ENCODE measurements at places on chromosomes 4 and X.
A peak's percentile ranks its signal among the peaks of the same experiment; 100 is the strongest.

- no peak for ATAC-seq
Observed at GRCh38 chrX:45508454-45508853, 307.8 kb upstream of the DIPK2B start.

GRCh38 chr4:86141161-86141560 lies 218.7 kb downstream of the MAPK10 start:
- ATAC-seq, result no peak

GRCh38 chr4:141435446-141436225 lies 200.7 kb upstream of the IL15 start:
- no peak for ATAC-seq

DNA sequence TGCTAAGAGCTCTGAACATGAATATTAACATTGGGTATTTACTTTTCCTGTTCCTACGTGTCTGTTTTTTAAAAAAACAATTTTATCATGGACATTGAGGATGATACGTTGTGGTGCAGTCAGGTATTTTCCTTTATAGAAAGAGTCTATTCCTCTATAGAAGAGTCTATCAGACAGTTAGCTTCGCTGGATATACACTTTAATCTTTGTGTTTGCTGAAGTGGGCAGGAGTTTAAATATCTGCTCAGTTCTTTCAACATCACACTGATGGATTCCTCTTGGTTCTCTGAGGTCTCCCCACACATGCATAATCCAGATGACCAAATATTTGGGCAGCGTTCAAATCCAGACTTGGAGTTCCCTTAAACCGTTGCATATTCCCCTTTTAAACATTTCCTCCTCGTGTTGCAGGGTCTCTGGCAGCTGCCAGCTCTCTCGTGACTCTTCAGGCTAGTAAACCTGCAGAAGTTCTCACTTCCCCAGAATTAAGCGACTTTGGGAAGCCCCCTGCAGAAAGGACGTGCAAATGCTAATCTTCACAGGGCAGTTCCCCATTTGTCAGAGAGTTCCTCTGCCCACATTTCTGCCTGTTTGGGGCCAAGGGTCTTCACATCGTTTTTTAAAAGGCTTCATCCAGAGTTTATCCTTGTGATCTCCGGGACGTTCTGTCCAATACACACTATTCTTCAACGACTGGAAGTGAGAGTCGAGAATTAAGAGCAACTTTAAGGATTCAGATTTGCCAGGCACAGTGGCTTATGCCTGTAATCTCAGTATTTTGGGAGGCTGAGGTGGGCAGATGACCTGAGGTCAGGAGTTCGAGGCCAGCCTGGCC lies 20.5 kb upstream of the DHRSX start:
- ATAC-seq, result no peak

- ATAC-seq, result no peak
Observed at GRCh38 chr4:42881253-42881652, 11.3 kb upstream of the GRXCR1 start.

DNA sequence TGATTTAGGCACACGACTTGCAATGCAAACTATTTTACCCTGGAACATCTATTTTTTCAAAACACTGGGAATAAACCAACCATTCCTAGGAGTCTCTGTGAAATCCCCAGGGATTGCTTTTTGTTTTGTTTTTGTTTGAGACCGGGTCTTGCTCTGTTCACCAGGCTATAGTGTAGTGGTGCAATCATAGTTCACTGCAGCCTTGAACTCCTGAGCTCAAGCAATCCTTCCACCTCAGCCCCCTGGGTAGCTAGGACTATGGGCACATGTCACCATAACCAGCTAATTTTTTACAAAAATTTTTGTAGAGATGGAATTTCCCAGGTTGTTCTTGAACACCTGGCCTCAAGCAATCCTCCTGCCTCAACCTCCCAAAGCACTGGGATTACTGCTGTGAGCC lies 37.8 kb downstream of the PPM1K start:
- ATAC-seq, result no peak

GRCh38 chr4:124144238-124144654 lies 568.3 kb downstream of the ANKRD50 start:
- no peak for ATAC-seq

GRCh38 chr4:56908206-56909085 lies 746 bp downstream of the REST start:
- ATAC-seq, result peak; percentile 71

DNA sequence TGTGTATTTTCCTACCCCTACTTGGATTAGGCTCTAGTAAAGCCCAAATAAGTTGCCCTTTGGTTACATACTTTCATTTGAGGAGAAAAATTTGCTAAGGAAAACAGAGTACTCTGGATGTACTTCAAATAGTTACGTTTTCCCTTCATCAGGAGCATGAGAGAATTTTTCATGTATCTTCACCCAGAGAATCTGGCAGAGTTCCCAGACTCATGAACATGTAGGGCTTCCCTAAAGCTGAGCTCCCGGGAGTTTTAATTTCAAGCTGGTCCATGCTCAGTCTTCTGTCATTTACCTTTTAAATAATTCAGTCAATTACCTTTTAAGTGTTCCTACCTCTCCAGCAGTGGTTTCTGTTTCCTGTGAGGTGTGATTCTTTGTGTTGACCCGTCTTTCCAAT lies 367.5 kb upstream of the GRID2 start:
- ATAC-seq, result no peak

- no peak for ATAC-seq
Observed at GRCh38 chr4:71833232-71833900, 49.5 kb upstream of the GC start.

DNA sequence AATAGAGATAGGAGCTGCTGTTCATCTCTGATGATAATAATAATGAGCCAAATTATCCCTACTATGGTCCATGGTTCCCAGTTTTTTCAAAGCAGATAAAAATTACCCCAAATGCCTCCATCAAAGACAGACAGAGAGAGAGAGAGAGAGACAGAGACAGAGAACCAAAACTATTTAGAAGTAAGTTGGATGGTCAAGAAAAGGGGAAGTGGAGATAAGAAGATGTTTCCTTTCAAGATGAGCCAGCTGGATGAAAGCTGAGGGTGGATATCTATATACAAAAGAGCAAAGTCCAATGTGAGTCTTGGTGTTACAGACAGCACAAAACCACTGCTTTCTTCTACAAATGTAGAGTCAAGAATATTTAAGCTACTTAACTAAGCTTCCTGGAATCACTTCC lies 173.9 kb downstream of the GRIA3 start:
- ATAC-seq, result no peak

DNA sequence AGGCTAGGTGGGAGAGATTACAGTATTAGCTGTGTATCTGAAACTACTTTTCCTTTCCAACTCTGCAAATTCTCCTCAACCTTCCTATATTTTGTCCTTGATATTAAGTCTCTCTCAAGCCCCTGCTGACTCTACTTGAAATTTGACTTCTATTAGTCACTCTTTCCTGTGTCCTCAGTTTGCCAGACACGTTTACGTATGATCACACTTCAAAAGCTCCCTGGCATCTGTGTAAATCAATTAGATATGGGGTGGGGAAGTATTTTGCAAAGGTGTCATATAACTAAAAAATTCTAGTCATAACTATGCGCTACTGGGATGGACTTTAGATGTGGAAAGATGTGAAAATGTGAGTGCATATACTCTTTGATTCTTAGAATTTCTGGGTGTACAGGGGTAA lies 67.4 kb upstream of the ARHGAP24 start:
- ATAC-seq, result no peak

DNA sequence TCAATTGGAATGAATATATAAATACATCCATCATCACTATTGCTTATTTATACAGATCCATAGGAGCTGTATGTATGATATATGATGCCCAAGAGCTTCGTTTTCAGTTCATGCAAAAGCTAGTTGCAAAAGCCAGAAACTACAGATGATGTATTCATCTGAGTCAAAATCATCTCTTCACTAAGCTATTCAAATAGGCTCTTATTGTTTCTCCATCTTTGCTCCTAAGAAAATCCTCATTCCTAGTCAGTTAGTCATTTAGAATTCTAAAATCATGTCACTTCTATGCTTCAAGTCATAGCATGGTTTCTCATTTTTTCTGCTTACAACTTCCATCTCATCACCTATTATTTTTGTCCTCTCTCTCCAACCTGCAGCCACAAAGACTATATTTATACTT lies 300.1 kb upstream of the TRAM1L1 start:
- ATAC-seq, result no peak

- ATAC-seq, result no peak
Observed at GRCh38 chr4:147110473-147111367, 165.1 kb upstream of the TTC29 start.

GRCh38 chrX:44244008-44244407 lies 99.5 kb downstream of the EFHC2 start:
- ATAC-seq, result no peak

DNA sequence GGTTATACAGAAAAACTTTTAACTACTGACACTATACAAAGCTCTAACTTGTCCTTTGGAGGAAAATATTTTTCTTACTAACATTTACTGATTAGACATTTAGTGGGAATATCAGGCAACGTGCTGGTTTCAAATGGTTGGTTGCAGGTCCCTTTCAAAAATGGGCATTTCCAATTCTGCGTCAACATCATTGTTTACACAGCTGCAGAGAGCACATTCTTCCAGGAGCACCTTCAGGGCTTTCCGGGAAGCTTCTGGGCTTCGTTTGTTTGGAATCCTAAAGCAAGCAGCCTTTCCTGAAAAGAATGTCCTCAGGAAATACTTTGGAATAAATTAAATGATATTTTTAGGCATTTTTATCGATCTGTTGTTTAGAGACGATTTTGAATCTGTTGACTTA lies 289.7 kb downstream of the TRIML1 start:
- no peak for ATAC-seq

- no peak for ATAC-seq
Observed at GRCh38 chrX:64190136-64190740, 15.3 kb downstream of the AMER1 start.

DNA sequence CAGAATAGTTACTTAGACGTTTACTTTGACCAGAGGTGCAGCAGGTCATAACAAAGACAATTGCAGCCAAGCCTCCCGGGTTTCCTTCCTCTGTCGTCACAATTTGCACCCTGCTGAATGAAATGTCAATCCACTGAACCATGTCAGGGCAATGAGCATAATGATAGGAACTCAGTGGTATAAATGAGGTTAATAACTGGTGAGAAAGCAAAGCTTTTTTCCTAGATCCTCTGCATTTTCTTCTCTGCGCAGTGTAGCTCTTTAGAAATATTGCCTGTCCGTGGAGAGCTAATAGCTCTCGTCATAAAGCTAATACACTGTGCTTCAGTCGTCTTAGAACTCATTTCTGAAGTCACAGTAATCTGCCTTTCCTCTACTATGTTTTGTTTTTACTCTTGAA lies 1960.1 kb upstream of the ADGRL3 start:
- no peak for ATAC-seq

GRCh38 chr4:2388429-2389182 lies 29.8 kb downstream of the ZFYVE28 start:
- ATAC-seq, result no peak

DNA sequence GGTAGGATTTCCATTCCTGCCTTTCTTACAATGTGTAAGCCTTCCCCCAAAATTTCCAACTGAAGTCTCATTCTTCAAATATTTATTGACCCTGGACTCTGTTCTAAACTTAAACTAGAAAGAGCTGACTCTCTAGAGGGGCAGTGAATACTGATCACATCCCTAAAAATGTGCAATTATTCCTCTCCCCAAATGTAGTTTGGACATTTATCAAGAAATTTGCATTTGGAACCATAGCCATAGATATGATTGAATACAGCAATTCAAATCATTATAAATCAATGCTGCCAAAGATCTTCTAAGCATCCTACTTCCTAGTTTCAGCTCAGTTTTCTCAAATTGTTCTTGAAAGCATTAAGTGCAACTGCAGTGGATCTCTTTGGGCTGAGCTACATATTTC lies 525.7 kb downstream of the RAB28 start:
- no peak for ATAC-seq

- ATAC-seq, result no peak
Observed at GRCh38 chr4:75101906-75102786, 169.2 kb downstream of the PARM1 start.

- ATAC-seq, result no peak
Observed at GRCh38 chrX:119189595-119189994, 46.5 kb upstream of the PGRMC1 start.

DNA sequence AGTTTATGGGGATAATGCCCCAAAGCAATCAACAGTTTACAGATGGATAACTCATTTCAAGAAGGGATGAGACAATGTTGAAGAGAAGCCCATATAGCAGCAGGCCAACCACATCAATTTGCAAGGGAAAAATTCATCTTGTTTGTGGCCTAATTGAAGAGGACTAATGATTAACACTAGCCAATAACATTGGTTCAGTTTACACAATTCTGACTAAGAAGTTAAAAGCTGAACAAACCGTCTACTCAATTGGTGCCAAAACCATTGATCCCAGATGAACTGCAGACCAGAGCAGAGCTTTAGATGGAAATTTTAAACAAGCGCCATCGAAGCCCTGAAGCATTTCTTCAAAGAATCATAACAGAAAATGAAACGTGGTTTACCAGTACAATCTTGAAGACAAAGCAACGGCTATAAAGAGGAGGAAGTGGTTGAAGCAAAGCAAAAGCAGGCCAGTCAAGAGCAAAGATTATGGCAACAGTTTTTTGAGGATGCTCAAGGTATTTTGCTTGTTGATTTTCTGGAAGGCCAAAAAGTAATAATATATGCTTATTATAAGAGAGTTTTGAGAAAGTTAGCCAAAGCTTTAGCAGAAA lies 20.5 kb upstream of the BLTP1 start:
- peak; percentile 36 for ATAC-seq

DNA sequence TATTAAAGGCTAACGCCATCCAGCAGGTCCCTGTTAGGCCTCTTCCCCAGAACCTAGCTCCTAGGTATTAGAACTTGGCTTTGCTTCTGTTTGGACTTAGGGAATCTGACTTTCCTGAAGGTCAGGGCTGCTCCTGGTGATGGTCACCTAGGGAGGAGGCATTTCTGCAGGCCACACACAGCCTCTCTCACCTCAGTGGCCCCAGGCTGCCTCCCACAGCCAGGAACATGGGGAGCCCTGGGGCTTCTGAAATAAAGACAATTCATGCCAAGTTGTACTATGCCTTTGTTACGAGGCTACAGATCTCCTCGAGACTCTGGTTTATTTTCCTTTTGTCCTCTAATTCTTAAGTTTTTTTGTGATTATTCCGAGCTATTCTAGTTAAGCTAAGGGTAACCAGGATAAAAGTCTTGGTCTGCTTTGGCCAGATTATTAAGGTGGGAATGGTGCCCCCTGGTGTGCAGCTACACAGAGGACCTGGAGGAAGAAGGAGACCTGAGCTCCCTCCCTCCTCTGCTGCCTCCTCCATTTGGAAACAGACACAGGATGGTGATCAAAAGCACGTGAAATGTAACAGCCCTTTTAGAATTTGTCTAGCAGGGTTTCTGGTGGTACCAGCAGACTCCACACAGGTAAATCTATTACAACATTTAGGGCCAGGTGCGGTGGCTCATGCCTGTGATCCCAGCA lies 131.0 kb downstream of the DCLK2 start:
- ATAC-seq, result no peak

GRCh38 chrX:151984328-151984727 lies 9.9 kb upstream of the GABRE start:
- ATAC-seq, result no peak

- no peak for ATAC-seq
Observed at GRCh38 chr4:38985410-38986100, 46.7 kb downstream of the TMEM156 start.

DNA sequence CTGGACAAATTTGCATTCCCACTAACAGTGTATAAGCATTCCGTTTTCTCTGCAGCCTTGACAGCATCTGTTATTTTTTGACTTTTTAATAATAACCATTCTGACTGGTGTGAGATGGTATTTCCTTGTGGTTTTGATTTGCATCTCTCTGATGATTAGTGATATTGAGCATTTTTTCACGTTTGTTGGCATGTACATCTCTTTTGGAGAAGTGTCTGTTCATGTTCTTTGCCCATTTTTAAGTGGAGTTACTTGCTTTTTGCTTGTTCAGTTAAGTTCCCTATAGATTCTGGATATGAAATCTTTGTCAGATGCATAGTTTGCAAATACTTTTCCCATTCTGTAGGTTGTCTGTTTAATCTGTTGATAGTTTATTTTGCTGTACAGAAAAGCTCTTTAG lies 68.8 kb downstream of the ADAMTS3 start:
- ATAC-seq, result no peak

Data from activated CD4-positive, CD25-positive, alpha-beta regulatory T cell treated with anti-CD3 and anti-CD28 coated beads, Interleukin-2, amount 50 U/mL, for 24 hours (primary cell).